Activated T-cell treated with anti-CD3 and anti-CD28 coated beads for 4 hours (primary cell): ENCODE measurements at places on chromosomes 12 and 14.

- DNase-seq: no peak
These were observed 181.7 kb downstream of the PLCZ1 start for GRCh38 chr12:18556161-18556560.

DNA sequence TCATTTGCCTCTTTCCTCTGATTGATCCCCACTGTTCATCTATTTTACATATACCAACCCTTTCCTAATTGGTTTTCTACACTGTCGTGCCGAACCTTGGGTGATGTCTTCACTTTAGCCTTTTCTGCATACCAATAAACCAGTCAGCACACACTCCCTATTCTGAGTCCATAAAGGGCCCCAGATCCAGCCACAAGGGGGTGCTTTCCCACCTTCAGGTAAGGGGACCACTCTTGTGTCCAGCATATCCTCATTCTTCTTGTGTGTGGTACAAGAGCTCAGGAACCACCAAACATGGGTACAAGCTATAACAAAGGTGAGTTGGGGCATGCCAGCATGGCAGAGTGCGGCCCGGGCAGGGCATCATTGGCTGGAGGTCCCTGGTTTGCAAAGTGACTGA is 859.8 kb downstream of the FSCB start:
- DNase-seq: no peak

DNA sequence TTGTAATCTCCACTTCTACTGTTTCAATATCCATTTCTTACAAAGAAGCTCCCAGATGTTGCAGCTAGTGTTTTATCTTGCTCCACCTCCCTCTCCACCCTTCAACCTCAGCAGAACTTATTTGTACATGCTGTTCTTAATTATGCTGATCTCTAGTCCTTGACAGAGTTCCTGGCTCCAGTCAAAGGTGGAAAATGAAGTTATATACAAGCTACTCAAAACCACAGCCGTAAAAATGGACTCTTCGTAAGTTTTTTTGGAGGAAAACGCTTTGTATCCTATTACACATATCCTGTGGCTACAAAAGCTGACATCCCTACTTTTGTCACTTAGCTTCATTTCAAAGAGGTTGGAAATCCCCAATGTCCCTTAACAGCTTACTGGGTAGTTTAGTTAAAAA is 1.3 kb downstream of the CLEC1A start:
- no peak for DNase-seq

DNA sequence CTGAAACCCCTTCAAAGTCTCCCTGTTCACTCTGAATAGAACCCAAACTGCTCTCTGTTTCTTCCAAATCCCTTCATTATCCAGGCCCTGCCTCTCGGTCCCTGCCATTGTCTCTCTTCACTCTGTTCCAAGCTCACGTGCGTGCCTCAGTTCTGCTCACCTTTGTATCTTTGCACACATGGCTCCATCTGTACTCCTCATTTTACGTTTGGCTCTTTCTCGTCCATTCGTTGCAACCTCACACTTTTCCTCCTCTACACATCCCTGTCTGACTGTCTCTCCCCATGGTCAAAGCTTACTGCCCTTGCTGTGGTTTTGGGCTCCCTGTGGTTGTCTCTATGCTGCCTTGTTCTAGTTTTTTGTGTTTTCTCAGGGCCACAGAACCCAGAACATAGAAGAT is 1054.5 kb downstream of the BCL11B start:
- DNase-seq: no peak

DNA sequence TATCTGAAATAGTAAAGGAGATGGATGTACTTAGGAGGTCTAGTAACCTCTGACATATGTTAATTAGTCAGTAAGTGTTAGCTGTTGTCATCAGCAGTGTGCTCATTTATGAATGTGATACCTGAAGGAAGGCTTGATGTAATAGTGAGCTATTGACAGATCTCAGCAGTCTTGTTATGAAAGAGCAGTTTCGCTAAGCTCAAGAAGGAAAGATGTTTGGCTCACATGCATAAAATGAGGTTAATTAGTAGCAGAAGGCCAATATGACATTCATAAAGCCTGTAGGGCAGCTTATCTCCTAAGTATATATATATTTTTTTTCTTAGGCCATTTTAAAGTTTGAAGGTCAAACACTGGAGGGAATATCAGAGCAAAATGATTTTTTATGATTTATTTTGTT is 2.8 kb downstream of the FAM234B start:
- no peak for DNase-seq

- DNase-seq: no peak
These were observed 185.0 kb downstream of the DPF3 start for GRCh38 chr14:72708708-72709475.

DNA sequence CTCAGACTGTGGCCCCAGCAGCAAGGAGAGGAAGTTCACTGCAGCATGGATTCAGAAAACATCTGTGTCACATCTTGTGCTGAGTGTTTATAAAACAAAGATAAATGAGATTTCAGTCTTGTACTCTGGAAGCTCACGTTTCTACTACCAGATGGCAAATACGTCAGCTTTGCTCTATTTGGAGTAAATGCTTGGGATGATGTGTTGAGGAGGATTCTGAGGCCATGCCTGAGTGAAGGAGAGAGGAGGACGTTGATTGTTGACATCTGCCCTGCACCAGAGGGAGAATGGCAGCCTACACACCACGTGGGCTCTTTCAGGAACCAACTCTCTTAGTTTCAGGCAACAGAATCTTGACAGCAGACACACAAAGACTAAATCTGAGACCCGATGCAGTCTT is 188.9 kb downstream of the TMEM132C start:
- no peak for DNase-seq

GRCh38 chr14:30820674-30821073 is 53.7 kb upstream of the COCH start:
- DNase-seq: no peak
